ENCODE measurements at places on chromosomes 7 and 10. TPM values are rescaled to one million over a fixed set of nuclear protein-coding genes. Genes with fewer than 3 reads are reported as not detected.
A peak's percentile ranks its signal among the peaks of the same experiment; 100 is the strongest.

GRCh38 chr10:21355591-21356011 lies 169.9 kb downstream of the SKIDA1 start:
- DNase-seq = no peak

DNA sequence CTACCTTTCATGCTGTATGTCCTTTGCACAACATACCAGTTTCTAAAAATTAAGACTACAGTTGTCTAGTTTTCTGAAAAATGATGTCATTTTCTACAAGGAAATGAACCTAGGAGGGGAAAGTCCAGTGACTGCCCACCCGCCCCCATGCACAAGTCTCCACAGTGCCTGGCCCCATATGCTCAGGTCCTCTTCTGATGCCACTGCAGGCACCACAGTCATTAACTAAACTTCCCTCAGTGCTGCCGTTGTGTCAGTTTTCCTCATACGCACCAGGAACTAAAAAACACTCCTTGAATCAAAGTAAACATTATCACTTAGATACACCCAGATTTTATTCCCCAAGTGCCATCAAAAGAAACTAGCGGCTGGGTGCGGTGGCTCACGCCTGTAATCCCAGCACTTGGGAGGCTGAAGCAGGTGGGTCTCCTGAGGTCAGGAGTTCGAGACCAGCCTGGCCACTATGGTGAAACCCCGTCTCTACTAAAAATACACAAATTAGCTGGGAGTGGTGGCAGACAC lies 6.9 kb upstream of the TNS3 start:
- no peak for DNase-seq

DNA sequence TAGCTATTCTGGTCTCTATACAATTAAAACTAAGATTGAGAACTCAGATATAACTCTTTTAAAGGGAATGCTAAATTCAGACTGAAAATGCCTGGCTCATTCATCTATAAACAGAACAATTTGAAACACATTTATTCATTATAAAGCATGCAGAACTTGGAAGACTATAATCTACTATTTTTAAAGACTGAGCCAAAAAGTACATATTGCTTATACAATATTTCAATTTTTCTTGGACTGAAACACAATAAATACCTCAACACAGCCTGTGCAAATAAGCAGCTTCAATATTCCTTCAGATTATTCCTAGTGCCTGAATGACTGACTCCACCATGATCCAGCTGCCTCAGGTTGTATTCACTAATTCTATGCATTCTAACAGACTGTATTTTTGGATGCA lies 15.5 kb upstream of the PHYH start:
- no peak for DNase-seq

The DEPP1 gene
- total RNA-seq = 0.40 TPM

GRCh38 chr7:28263622-28264271 lies 83.2 kb upstream of the JAZF1 start:
- no peak for DNase-seq

DNA sequence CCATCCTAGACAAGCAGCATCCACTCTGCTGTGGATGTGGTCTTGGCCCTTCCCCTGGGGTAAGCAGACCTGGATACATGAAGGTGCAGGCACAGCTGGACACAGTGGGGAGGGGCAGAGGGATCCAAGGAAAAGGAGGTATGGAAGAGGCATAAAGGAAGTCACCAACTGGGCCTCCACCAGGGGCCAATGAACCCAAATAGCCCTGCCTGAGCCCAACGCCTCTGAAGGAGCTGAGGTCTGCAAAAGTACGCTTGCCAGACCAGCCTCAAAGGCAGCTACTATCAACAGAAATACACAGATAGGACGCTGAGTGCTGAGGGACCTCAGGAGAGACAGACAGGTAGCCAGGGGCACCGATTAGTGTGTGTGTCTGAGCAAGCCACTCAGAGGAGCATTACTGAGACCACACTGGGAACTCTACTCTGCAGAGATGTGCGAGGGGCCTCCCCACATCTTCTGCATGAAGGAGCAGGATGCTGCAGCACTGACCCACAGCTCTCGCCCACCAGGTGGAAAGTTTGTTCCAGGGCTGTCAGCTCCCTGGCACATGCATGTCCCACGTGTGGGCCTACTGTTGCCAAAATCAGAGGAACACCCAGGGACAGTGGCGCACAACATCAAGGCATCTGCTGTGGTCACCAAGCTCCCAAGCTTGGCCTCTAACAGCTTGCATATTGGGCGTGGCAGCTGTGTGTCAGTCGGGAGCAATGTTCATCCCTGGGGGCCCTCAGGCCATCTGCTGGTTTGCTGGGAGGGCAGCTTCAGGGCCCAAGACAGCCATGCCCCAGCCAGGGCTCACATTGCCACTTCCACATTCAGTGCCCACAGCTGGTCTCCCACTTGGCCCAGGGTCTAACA lies 40.0 kb downstream of the MKI67 start:
- DNase-seq = no peak

- DNase-seq = no peak
These were observed 127.8 kb upstream of the ADCY1 start for GRCh38 chr7:45446195-45446944.

- no peak for DNase-seq
These were observed 303.1 kb downstream of the ADARB2 start for GRCh38 chr10:1434202-1434601.

The NEUROD6 gene
- not detected for total RNA-seq

GRCh38 chr10:78717200-78717599 lies 351.6 kb upstream of the ZMIZ1 start:
- DNase-seq = no peak

- no peak for DNase-seq
These were observed 46.2 kb downstream of the CPVL start for GRCh38 chr7:29099896-29100847.

The CALHM1 gene
- not detected for total RNA-seq

GRCh38 chr10:47173929-47174442 lies 126.0 kb upstream of the GDF10 start:
- DNase-seq = no peak

GRCh38 chr7:91181949-91182348 lies 82.3 kb upstream of the FZD1 start:
- DNase-seq = no peak

DNA sequence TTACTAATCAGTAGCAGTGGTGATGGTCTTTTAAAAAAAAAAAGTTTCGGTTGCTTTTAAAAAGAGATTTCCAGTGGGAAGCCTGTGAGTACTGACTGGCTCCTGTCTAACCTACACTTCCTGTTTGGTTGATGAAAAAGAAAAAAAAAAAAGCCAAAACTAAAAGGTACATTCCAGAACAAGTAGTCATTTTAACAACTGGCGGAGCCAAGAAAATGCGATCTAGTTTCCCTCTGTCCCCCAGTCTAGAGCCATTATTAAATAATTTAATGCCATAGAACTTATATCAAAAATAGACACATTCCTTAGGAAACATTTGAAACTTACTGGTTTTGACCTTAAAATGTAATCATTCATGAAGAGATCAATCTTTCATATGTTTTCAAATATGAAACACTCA lies 254.2 kb upstream of the C7orf33 start:
- DNase-seq = no peak

GRCh38 chr7:144761493-144761892 lies 74.4 kb downstream of the TPK1 start:
- no peak for DNase-seq

DNA sequence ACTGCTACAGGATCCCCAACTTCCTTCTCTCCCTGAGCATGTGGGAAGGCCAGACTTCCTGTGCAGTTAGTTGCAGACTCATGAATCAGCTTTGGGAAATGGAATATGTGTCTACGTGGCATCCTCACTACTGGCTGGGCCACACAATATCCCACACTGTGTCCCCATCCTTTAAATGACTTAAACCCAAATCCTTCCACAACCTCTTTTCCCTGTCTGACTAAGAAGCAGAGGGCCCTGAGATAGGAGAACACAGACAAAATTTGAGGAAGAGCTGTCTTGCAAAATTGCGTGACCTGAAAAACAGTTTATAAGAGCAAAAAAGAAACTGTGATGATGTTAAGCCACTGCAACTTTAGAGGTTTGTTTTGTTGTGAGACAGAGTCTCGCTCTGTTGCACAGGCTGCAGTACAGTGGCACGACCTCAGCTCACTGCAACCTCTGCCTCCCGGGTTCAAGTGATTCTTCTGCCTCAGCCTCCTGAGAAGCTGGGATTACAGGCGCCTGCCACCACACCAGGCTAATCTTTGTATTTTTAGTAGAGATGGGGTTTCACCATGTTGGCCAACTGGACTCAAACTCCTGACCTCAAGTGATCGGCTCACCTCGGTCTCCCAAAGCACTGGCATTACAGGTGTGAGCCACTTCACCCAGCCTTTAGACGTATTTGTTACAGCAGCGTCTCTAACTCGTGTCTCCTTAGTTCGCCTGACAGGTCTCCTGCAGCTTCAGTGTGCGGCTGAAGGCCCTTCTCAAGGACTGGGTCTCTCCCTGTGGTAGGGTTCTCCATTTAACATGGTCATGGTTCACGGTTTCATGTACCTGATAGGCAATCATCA lies 46.9 kb upstream of the SFMBT2 start:
- no peak for DNase-seq

The UNCX gene
- not detected for total RNA-seq

GRCh38 chr7:128799451-128799850 lies 7.7 kb downstream of the CCDC136 start:
- DNase-seq = no peak

GRCh38 chr10:110408203-110408871 lies 89.4 kb upstream of the DUSP5 start:
- DNase-seq = no peak

The OR2A14 gene
- not detected for total RNA-seq

DNA sequence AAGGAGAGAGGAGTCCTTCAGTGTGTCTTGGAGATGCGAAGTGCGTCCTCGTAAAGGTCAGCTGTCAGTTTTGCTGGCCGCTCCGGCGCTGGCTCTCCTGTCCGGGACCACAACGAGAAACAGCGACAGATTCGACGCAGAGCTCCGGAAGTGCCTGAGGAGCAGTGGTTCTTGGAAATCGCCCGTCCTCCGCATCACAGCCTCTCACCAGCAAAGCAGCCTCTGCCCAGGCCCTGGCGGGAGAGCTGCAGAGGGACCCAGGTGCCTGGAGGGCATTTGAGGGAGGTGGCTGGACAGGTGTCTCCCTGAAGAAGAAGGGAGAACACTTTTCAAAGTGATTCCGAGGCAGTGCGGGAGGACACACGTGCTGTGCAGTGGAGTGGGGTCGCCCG lies 11.6 kb upstream of the AP5Z1 start:
- no peak for DNase-seq

DNA sequence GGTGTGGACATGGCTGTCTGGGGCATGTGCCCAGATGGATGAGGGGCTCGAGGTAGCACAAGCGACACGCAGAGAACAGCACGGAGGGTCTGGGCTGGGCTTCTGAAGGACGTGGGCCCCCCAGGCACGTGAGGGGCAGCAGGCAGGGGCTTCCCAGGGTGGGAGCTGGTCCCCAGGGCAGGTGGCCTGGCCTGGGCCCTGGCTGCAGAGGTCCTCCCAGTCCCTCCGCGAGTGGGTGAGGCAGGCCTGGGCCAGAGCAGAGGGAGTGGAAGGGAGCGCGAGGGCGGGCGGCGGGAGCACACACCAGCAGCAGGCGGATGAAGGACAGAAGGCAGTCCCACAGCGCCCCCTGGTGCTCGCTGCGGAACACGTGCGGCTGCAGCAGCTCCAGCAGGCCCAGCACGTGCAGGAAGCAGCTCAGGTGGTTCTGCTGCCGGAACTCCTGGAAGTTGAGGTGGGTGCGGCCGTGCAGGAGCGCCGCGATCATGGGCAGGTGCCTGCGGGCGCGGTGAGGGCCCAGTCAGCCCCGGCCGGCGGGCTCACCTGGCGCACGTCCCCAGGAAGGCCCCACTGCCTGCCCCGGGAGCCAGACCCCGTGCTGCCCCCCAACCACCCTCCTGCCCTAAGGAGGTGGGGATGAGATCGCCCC lies 14.7 kb upstream of the MICALL2 start:
- DNase-seq = peak; percentile 91

- no peak for DNase-seq
These were observed 1326.3 kb downstream of the XPNPEP1 start for GRCh38 chr10:108597031-108597430.

GRCh38 chr7:42164881-42165428 lies 72.1 kb downstream of the GLI3 start:
- DNase-seq = no peak

- no peak for DNase-seq
These were observed 161.7 kb upstream of the BMPER start for GRCh38 chr7:33743594-33743993.

GRCh38 chr7:51456431-51457060 lies 139.9 kb upstream of the COBL start:
- no peak for DNase-seq

- peak; percentile 40 for DNase-seq
These were observed 2.4 kb downstream of the TLL2 start for GRCh38 chr10:96511044-96511945.

The DOCK1 gene
- 0.29 TPM for total RNA-seq

DNA sequence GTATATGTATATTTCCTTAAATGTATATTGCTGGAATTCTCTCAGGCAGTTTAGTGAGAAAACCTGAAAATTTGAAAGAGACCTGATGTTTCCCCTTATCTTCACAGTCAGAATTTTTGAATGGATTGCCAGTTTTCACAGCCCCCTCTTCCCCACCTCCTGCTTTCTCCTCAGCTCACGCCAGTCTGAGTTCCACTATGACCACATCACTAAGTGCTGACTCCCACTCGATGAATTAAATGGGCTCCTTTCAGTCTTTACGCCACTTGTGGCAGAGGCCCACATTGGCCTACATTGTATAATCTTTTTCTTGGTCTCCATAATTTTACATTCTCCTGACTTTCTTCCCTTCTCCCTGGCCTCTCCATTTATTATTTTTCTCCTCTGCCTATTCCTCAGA lies 3.1 kb upstream of the CLEC5A start:
- DNase-seq = no peak

GRCh38 chr7:65397730-65398142 lies 24.1 kb downstream of the ZNF92 start:
- no peak for DNase-seq

The FAM237B gene
- total RNA-seq = not detected

The GSDME gene
- total RNA-seq = 4.7 TPM

DNA sequence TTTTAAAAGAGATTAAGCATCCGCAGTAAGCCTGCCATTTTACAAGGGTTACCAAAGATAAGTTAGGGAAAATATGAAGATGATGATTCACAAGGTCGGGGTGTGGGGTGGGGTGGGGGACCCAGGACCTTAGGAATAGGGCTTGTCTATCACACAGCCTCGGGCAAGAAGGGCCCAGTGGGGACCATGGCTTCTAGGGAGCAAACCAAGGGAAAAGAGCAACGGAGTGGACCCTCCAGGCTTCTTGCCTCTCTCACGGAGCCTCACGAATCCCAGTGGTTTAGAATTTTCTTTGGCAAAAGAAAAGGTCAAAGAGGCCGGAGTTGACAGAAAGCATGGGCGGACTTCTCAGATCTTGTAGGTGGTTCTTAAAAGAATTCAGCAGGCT lies 1.3 kb downstream of the PRKCQ start:
- DNase-seq = peak; percentile 36

GRCh38 chr7:151843181-151843580 lies 33.7 kb downstream of the PRKAG2 start:
- DNase-seq = no peak

- no peak for DNase-seq
These were observed 18.3 kb downstream of the SGMS1 start for GRCh38 chr10:50605269-50605950.

- DNase-seq = no peak
These were observed 139.2 kb upstream of the PTER start for GRCh38 chr10:16297642-16298041.
